ENCODE measurements at places on chromosomes 13 and 19. TPM values are rescaled to one million over a fixed set of nuclear protein-coding genes. Genes with fewer than 3 reads are reported as not detected.

ZNF471 gene
- 1.5 TPM for total RNA-seq

CGB7 gene
- 5.3 TPM for total RNA-seq

LHB gene
- total RNA-seq, result 1.8 TPM

C19orf73 gene
- total RNA-seq, result 1.6 TPM

CNN2 gene
- 259 TPM for total RNA-seq

ZNF83 gene
- 54.4 TPM for total RNA-seq

SKA3 gene
- 39.2 TPM for total RNA-seq

KCTD4 gene
- 0.22 TPM for total RNA-seq

ZNF565 gene
- total RNA-seq, result 3.6 TPM

DMAC2 gene
- 52.1 TPM for total RNA-seq

Data from M059J (cell line).